Ureter (tissue), 1 donor: ENCODE measurements at places on chromosomes 2 and 18. TPM values are rescaled to one million over a fixed set of nuclear protein-coding genes. Genes with fewer than 3 reads are reported as not detected.

Gene SPC25
- total RNA-seq = 0.47 TPM

DNA sequence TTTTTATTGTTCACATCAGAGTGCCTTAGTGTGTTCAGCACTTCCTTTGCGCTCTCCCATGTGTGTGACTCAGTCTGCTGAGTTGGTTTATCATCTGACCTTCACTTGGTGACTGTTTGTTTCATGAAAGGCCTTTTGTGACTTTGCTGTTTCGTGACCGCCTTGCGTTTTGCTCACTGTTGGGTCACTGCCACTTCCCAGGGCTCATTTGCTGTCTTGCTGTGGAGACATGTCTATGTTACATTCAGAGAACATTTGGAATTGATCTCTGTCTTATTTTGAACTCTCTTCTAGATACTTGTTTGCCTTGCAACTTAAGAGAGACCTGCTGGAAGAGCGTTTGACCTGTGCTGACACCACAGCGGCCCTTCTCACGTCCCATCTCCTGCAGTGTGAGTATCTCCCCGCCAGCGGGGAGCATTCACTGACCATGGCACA, 54.7 kb downstream of the FARP2 start:
- DNase-seq = no peak

DNA sequence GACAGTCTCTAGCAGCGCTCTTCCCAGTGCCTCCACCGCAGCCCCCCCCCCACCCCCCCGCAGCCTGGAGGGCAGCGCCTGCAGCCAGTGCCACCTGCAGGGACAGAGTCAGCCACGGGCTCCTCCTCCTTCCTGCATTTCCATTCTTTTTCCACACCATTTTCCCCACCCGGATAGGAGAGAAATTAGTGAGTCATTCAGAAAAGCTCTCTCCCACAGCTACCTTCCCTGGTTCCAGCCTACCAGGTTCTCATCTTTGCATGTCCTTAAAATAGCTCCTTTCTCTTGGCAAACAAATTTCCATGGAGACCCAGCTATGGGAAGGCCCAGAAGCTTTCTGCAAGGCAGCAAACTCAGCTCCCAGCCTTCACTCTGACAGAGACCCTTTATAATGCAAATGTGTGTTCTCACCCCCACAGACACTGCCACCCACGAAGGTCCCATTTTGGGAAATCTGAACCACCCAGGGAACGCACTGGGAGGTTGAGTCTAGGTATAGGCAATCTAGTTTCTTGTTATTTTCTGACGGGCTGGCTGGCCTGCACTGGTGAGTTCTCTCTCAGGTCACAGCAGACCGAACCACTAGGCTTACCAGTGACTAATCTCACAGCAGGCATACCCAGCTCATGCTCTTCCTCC, 41.8 kb upstream of the ATG16L1 start:
- no peak for DNase-seq

- DNase-seq = no peak
Measured at GRCh38 chr2:199818026-199818425, 33.0 kb downstream of the FTCDNL1 start.

Gene LBX2
- 0.36 TPM for total RNA-seq

GRCh38 chr2:177629357-177630024, 236.9 kb downstream of the AGPS start:
- no peak for DNase-seq

- no peak for DNase-seq
Measured at GRCh38 chr2:191539068-191539467, 138.9 kb upstream of the NABP1 start.

Gene PFN4
- total RNA-seq = 1.2 TPM

Gene SLC5A7
- total RNA-seq = 3.7 TPM

DNA sequence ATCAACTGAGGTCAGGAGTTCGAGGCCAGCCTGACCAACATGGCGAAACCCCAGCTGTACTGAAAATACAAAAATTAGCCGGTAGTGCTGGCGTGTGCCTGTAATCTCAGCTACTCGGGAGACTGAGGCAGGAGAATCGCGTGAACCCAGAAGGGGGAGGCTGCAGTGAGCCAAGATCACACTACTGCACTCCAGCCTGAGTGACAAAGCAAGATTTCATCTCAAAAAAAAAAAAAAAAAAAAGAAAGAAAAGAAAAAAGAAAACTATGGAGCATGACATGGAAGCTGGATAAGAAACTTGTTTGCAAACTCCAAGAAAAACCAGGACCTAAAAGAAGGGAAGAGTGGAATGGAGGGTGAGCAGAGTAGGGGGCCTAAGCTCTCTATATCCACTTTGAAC, 1.9 kb upstream of the CHMP1B start:
- DNase-seq = no peak

Gene CPLX4
- not detected for total RNA-seq

GRCh38 chr2:20415511-20415918, 31.4 kb upstream of the RHOB start:
- DNase-seq = peak; percentile 42

- DNase-seq = no peak
Measured at GRCh38 chr2:222754324-222754930, 83.0 kb downstream of the MOGAT1 start.

Gene KCNG2
- not detected for total RNA-seq

- no peak for DNase-seq
Measured at GRCh38 chr2:236171181-236171679, 3.0 kb upstream of the GBX2 start.

DNA sequence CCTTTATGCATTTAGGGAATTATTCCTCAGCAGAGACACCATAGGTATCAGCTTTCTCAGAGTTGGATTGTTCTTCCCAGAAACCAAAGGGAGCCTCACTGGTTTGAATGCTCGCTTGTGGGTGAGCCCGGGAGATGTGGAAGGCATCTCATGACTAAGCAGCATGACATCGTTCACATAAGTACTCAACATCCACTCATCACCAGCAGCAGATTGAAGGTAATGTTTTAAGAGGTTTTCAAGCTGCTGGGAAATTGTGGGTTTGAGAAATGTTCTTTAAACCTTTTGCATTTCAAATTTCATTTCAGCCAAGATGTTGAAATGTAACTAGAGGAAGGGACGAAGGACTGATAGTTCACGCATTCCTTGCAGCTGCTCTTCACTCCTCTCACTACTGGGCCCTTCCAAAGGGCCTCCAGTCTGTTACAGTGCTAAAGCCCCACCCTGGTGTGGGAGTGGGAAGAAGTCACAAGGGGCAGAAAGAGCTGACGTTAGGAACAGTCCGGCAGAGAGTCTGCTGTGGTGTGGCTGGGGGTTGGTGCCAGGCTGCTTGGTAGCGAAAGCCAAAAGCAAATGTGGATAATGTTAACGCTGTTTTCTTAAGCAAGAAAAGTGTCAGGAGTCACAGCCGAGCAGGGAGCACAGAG, 324.5 kb upstream of the EPHA4 start:
- DNase-seq = peak; percentile 43

DNA sequence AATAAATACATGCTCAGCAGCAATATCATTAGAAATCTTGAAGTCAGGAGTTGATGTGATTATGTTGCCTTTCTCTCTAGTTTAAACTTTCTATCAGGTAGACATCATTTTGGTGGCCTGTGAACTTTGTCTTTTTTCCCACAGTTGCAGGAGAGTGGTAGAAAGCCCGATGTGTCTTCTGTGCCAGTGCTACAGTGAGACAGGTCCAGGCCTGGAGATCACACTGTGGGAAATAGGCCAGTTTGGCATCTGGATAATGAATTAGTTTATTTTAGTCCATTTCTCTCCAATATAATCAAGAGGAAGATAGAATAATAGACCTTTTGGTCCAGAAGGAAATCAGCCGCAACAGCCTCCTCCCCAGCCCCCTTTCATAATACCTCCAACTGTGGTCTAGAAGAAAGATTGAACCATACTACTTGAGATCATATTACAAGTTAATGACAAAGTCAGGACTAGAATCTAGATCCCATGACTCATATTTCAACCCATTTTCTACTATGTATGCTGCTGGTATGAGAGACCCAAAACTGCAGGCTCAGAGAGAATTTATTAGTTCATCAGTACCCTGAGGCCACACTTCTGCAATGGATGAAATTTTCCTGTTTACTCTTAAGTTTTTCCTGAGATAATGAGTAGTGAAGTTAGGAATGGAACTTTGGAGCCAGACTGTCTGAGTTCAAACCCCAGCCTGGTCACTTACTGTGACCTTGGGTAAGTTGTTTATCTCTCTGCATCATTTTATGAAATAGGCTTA, 20.6 kb downstream of the KCMF1 start:
- no peak for DNase-seq

Gene CYS1
- total RNA-seq = 4.0 TPM

GRCh38 chr18:9653390-9653789, 39.0 kb upstream of the PPP4R1 start:
- DNase-seq = no peak

- no peak for DNase-seq
Measured at GRCh38 chr18:2510416-2510815, 60.9 kb downstream of the METTL4 start.

- DNase-seq = peak; percentile 64
Measured at GRCh38 chr2:3480352-3481010, 38.9 kb downstream of the ADI1 start.

DNA sequence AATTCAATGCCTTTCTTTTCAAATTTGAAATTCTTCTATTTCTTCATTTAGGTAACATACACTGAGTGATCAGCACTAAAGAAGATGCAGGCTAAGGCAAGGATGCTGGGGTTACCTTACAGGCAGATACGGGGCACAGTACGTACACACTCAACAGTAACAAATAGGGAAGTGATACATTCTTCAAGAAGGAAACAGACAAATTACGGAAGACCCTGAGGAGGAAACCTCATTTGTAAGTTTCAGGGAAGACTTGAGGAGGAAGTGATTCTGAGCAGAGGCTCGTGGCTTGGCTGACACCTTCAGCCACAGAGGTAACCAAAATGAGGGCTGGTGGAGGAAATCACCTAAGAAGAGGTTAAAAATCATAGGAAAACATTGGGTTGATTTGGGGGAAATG, 1108.3 kb upstream of the KLHL29 start:
- no peak for DNase-seq

GRCh38 chr2:118604811-118605210, 242.6 kb downstream of the EN1 start:
- DNase-seq = no peak

DNA sequence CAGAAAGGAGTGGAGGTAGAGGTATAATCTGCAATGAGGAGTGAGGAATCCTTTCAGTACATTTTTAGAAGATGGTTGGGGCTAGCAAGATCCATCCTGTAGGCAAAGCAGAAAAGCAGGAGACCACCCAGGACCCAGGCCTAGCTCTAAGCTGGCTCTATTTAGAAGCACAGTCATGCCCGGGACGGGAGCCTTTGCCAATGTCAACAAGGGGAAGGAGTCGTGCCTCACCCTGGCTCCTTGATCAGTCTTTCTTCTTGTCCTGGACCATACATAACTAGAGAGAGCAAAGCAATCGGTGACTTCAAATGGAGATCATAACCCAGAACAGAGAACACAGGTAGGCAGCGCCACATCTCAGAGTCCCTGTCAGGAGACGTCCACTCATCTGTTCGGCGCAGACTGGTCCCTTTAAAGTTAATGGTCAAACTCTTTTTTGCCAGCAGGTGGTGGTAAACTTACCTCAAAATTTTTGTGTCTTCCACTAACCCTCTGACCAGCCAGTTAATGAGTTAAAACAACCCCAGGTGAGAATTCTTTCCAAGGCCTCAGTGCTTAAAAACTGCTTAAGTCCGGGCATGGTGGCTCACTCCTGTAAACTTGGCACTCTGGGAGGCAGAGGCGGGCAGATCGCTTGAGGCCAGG, 8.0 kb downstream of the MC5R start:
- no peak for DNase-seq

Gene USP34
- 152 TPM for total RNA-seq

DNA sequence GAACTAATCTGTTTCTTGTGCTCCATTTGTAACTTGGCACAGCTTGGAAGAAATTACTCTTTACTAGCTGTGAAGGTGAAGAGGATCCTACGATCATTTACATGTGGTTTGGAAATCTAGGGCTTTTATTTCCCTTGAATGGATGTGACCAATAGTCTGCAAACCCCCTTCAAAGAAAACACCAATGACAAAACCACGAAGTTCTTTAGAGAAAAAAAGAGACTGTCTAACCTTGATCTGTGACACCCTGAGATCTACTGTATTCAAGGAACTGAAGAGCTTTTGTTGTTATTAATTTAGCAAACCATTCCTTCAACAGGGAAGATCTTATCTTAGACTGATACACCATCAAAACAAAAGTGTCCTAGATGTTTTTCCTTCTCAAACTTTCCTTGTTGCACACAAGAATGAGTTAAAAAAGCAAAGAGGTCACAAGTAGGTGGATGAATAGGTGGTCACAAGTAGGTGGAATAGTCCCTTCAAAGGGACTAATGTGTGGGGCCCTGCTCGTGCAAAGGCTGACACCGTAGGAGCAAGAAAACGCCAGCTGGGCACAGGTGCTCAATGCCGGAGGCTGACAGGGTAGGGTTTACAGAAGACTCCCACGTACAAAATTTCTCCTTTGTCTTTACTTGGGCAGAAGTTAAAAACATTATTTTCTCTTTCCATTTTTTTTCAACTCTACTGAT, 95.6 kb upstream of the ITGB6 start:
- no peak for DNase-seq

Gene FAM237A
- not detected for total RNA-seq

Gene RGPD3
- total RNA-seq = 0.10 TPM

GRCh38 chr2:98936353-98937351, 627 bp upstream of the CRACDL start:
- DNase-seq = no peak

Gene CD8B2
- 0.65 TPM for total RNA-seq

DNA sequence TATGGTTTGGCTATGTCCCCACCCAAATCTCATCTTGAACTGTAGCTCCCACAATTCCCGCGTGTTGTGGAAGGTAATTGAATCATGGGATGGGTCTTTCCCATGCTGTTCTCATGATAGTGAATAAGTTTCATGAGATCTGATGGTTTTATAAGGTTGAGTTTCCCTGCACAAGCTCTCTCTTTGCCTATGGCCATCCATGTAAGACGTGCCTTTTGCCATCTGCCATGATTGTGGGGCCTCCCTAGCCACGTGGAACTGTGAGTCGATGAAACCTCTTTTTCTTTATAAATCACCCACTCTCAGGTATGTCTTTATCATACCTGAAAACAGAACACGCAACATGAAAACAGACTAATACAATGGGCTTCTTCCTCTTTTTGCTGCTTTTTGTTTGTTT, 11.2 kb upstream of the C1D start:
- no peak for DNase-seq

Gene HOXD13
- total RNA-seq = not detected

- DNase-seq = no peak
Measured at GRCh38 chr2:39603436-39603835, 62.3 kb upstream of the TMEM178A start.

DNA sequence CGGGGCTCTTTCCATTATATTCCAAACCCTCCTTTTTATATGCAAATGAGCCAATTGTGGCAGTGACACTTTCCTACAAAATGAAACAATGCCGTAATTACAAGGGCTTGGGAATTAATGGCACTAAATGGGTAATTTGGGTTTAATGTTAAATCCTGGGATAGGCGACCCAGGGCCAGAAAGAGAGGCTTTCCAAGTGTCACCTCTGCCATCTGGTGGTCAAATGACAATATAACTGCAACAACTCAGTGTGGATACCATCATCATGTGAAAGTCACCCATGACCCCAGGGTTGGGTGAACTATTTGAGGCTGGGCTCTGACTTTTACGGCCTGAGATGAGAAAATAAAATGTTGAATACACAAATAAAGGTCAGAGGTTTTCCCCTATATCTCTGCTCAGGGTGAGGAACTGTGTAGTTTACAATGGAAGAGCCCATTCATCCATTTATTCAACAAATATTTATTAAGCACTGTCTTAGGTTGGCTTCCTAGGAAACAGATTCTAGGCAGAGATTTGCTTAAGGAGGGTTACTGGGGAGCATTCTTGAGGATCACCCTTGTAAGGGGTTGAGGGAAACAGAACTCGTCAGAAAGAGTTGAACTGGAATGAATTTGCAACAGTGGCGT, 13.6 kb upstream of the THADA start:
- DNase-seq = peak; percentile 45
